ENCODE measurements at places on chromosomes 7 and 10.

- DNase-seq: no peak
Observed at GRCh38 chr7:45123913-45124710, 12.6 kb upstream of the TBRG4 start.

GRCh38 chr7:101390901-101391301, 28.2 kb downstream of the COL26A1 start:
- no peak for DNase-seq

GRCh38 chr7:32092346-32092745, 22.1 kb upstream of the PDE1C start:
- no peak for DNase-seq

GRCh38 chr7:14184292-14184864, 194.9 kb upstream of the ETV1 start:
- no peak for DNase-seq

DNA sequence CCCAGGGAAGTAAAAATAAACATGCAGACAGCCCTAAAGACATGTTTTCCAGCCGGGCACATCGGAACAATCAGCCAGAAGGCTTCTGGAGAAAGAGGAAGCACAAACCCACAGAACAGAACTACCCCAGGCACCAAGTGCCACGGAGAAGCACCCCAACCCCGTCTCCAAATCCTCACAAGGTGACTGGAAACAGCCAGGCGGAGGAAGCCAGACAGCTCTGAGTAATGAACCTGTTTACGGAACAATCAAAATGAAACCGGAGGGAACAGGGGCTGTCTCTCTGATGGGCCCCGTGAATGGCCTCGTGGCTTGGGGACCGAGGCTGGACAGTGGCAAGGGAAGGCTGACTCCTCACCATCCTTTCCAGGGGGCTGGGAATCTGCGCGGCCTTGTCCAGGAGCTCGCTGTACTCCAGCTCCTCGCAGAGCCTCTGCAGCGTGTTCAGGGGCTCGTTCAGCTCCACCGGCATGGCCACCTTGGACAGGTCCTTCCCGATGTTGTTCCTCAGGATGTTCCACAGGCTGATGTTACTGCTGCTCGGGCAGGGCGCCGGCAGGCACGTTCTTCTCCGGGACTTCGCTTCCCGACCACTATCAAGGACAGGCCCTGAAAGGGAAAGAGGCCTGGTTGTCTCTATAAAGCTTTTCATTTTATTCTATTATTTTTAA, 77.0 kb upstream of the GSDME start:
- DNase-seq: no peak

DNA sequence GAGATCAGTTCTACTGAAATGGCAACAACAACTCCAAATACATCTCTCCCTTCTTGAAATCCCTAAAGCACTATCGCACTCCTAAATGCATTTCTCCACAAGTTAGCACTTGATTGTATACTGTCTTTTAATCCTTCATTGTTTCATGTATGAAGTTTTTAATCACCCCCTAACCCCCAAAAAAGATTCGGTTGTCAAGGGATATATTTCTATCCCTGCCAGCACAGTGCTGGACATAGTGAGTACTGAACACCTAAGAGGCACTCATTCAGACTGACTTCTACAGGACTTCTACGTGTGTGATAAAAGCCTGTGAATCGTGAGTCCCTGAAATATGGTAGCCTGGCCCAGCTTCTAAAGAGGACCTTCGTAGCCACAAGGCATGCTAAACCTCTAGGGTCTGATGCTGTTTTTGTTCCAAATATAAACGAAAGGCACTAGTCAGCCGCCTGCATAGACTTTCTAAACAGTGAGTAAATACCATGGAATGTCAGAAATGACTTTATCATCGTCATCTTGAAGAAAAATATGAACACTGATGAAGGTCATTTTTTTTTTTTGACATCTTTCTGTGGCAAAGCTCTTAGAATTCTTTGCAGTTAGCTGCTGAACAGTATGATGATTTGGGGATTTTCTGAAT, 14.6 kb upstream of the ZSCAN21 start:
- DNase-seq: no peak

- DNase-seq: no peak
Observed at GRCh38 chr7:138478499-138478908, 18.4 kb downstream of the TRIM24 start.

- no peak for DNase-seq
Observed at GRCh38 chr7:130356876-130357611, 12.4 kb downstream of the CPA5 start.

DNA sequence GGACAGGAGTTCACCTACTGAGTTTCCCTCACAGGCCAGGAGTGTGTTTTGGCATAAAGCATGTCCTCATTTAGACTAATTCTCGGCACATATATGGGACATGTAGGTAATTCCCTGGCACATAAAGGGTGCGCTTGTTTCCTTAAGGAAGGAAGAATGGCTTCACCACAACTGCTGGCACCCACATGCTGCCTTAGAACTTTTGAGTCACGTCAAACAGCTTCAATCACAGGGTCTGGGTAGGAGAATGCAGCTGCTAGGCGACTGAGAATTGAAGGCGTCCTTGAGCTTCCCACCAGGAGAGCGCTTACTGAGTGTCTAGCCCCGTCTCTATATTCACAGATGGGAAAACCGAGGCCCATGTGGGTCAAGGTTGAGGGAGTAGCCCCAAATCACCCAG, 146.1 kb downstream of the CHN2 start:
- DNase-seq: no peak

GRCh38 chr10:82953331-82953730, 1078.3 kb downstream of the NRG3 start:
- no peak for DNase-seq

DNA sequence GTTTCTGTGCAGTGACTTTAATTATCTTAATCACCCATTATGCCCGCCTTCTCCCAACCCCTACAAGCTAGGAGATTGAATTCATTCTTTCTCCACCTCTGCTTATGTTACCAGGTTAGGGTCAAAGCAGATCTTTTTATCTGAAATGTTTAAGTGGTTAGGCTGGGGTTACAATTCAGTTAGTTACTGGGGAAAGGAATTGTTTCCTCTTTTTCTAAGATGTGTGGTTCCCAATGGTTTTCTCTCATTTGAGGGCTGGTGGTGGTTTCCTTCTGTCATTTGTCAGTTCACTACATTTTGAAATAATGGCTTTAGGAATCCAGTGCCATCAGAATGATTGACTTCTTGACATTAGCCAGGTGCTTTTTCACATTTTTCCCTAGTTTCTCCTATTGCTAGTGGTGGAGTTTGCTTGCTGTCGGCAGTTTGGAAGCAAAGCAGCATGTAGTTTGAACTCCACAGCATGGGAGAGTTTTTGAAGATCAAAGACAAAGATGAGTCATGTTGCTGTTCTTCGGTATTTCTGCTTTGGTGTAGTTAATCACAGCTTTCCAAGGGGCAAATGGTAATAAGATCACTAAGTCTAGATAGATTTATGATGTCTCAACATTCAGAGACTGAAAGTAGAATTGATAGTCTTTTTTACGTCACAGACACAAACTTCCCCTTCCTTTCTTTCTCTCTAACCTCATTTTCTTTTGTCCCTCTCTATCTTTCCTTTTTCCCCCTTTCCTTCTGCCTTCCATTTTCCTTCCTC, 168.2 kb downstream of the SND1 start:
- DNase-seq: no peak

DNA sequence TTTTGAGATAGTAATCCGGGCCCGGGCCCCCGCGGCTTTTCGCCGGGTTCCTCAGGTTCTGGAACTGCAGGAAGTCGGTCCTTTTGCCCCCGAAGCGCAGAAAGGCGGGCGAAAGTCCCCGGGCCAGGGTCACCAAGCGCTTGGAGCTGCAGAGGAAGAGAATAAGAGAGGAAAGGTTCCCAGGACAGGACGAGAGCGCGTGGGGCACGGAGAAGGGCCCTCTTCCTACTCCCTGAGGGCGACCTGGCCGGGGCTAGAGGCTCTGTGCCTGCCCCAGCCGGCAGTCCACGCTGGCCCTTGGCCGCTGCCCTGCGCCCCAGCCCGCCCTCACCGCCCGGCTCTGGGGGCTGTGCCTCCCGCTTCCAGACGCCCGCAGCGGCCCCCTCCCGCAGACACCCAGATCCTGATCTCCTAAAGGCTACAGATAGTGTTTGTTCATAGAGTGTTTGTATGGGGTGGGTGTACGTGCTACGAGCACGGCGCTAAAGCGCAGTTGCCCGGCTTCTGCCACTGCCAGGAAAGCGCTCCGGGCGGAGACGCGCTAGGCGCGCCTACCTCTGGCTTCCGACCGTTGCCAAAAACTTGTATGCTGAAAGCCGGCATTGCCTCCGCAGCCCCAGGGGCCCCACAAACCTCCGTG, 3.2 kb downstream of the HPSE2 start:
- DNase-seq: no peak

DNA sequence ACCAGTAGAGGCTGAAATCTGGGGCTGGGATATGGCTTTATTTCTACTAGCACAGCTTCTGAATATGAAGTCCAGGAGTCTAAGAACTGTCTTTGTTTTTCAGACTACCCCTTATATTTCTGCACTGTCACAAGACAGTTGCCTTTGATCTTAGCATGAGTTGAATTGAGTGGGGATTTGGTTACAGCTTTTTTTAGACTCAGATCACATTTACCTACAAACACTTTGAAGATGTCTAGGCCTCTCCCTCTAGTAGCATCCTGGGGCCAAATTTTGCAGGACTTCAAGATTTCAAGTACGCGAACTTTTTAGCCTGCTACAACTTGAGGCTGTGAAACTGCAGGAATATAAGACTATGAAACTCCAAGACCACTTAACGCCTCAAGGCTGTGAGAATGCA, 240.2 kb downstream of the NEBL start:
- DNase-seq: no peak

- no peak for DNase-seq
Observed at GRCh38 chr7:240146-240676, 47.8 kb downstream of the FAM20C start.

DNA sequence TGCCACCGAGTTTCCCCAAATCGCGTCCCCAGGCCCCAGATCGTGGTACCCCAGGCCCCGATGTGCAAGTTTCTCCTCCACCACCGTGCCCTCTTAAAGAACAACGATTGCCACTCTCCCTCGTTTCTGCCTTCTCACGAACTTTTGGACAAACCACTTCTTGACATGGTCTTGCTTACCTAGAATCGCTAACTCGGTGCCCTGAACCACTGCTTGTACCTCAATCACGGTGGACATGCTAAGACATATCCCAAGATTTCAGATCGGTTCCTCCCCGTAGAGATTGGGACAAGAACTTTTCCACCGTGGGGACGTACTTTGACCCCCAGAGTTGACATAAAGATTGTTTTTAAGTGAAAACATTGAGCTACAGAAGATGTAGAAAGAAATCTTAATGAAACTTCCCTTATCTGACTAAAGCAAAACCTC, 477 bp upstream of the ZC3HAV1 start:
- no peak for DNase-seq

DNA sequence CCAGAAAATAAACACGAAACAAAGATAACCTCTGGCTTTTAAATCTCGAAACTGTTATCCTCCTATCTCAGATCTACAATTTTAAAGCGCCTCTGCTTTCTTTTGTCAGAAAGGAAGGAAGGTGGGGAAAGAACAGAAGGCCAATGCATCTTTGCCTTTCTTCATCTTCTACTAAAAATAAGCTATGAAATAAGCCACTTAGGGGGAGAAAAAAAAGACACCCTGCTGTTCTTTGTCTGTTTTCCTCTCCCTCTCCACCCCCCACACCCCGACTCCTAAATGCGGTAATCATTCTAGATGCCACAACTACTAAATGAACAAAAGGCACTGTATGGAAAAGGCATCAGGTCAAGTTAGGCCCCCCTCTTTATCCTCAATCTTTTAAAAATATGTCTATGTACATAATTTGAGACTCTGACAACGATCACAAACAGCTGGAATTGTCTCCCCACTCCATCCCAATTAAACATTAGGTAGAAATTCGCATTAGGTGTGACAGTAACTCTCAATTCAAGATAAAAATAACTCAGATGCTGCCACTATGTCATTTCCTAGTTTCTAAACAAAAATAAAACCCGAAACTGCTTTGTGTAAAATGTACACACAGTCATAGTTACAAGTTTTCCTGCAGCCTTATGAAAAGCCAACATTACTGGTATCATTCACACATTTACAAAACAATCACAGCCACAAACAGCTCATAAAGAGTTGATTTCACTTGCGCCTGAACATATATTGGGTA, 2.4 kb downstream of the UBE2H start:
- DNase-seq: no peak

DNA sequence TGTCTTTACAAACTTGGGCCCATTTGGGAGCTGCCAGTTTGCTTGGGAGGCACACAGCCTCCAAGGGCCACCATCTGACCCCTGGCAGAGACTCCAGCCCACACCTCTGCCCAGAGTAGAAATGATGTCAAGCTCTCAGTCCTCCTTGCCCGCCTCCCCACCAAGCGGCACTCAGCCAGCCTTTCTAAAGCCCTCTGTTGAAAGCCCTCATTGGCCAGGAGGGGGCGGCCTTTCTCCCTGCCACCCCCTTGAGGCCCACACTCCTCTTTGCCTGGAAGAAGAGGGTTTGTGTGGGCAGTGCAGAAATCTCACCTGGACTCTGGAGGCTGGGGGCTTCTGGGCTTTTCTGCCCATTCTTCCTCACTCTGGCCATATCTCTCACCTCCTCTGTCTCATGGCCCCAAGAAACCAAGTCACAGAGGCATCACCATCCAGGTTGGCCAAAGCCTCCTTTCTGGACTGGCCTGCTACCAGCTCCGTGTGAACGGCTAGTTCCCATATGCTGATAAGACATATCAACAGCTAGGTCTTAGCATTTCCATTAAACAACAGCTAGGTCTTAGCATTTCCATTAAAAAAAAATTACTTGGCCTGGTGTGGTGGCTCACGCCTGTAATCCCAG, 36.1 kb downstream of the UBTD1 start:
- no peak for DNase-seq

- no peak for DNase-seq
Observed at GRCh38 chr7:23021596-23021995, 7.7 kb upstream of the HYCC1 start.

DNA sequence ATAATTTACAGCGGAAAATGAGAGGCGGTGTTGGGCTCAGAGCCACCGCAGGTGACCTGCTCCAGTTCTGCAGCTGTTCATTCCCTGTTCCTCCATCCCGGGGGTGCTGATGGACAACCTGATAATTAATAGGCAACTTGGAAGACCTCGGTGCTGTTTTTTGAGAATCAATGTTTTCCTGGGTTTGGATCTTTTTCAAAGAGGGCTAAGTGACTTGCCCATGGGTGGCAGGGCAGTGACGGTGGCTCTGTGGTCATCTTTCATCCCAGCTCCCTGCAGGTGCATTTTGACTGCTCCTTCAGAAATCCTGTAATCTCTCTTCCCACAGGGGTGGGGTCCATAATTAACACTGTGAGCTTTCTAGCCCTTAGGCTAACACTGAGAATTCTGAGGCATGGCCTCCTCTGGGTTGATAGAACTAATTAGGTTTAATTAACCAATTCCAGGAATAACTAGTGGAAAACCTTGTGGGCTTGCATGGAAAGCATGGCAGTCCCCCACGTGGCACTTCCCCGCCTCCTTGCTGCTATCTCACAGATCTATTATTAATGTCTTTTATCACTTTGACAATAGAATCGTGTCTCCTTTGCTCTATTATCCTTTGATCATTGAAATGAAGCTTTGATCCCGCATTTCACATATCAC, 217.9 kb downstream of the GLRX3 start:
- DNase-seq: no peak
